Glomerular endothelial cell (primary cell): ENCODE measurements at places on chromosomes 2 and 18.

- DNase-seq = no peak
These were observed 75.4 kb upstream of the UBE2E3 start for GRCh38 chr2:180905002-180905401.

DNA sequence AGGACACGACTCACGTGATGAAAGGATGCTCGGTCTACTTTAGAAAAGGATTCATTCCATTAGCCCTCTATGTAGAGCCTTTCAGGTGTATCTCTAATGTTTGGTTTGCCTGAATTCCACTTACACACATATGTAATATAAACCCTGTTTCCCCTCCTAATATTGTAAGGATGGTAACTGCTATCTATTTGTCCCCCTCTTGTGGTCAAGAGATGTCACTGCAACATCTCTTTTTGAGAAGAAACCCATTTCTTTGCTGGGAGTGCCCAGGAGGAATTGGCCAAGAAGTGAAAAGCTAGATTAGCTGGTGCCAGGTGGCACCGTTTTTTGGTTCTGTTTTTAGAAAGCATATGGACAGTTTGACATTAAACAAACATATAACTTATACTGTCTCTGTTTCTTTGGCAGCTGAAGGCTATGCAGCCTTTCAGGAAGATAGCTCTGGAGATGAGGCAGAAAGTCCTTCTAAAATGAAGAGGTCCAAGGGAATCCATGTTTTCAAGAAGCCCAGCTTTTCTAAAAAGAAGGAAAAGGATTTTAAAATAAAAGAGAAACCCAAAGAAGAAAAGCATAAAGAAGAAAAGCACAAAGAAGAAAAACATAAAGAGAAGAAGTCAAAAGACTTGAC lies 41.2 kb downstream of the RALBP1 start:
- no peak for DNase-seq

DNA sequence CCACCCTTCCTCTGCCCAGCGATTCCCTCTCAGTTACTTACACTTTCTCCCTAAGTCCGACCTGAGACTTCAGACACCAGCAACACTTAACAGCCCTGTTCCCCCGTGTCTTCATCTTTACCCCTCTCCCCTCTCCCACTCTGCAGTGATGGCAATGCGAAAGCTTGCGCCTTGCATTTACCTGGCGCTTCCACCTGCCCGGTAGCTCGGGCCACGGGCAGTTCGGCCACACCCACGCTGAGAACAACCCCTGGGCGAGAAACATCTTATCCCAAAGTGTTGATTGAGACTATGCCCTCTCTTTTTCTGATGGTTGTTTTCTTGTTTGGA lies 558 bp downstream of the DNAJC10 start:
- no peak for DNase-seq

DNA sequence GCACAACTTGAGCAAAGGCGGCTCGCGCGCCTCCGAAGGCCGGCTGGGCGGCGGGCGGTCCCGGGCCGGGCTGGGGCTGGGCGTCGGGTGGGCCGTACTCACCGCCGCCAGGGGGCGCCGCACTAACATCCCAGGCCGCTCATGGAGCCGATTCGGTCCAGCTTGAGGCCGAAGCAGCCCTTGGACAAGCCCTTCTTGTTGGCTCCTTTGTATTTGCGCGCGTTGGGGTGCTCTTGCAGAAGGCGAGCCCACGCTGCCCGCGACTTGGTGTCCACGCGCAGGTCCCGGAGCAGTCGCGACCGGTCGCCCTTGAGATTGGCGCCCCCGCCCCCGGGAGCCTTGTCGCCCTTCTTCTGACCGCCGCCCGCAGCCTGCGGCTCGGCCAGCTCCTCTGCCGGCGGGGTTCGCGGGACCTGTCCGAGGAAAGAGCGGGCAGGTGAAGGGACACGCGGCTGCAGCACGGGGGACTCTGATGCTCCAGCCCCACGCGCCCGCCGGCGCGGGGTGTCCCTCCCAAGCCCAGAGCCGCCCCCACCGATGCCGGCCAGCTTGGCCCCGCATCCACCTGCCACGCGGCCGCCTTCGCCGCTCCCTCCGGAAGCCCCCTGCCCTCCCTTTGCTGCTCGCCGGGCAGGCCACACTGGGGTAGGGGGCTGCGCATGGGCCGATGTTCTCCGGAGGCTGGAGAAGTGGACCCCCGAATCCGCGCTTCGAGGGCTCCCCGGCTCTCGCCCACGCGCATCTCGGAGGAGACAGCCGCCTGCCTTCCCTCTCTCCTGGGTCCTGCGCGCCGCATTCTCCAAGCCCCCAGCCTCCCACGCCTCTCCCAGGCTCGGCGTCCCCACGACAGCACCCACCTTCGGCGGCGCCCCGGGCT lies 655 bp downstream of the NPPC start:
- no peak for DNase-seq

DNA sequence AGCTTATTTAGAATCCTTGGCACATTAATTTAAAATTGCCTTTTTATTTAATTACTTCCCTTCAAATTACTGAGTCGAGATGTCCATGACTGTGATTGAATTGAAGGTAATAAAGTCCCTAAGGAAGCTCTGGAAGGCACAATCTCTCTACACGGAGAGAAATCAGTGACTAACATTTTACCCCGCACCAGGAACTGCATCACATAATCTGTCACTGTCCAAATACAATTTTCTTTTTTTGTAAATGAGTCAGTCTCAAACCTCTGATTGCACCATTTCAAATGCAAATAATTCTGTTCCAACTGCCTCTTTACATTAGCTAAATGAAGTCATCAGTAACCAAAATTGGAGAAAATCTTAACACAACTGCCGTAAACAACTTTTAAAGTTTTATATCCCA lies 311.9 kb downstream of the CCDC178 start:
- no peak for DNase-seq
